ENCODE measurements at places on chromosomes 16 and 17. TPM values are rescaled to one million over a fixed set of nuclear protein-coding genes. Genes with fewer than 3 reads are reported as not detected.

DNA sequence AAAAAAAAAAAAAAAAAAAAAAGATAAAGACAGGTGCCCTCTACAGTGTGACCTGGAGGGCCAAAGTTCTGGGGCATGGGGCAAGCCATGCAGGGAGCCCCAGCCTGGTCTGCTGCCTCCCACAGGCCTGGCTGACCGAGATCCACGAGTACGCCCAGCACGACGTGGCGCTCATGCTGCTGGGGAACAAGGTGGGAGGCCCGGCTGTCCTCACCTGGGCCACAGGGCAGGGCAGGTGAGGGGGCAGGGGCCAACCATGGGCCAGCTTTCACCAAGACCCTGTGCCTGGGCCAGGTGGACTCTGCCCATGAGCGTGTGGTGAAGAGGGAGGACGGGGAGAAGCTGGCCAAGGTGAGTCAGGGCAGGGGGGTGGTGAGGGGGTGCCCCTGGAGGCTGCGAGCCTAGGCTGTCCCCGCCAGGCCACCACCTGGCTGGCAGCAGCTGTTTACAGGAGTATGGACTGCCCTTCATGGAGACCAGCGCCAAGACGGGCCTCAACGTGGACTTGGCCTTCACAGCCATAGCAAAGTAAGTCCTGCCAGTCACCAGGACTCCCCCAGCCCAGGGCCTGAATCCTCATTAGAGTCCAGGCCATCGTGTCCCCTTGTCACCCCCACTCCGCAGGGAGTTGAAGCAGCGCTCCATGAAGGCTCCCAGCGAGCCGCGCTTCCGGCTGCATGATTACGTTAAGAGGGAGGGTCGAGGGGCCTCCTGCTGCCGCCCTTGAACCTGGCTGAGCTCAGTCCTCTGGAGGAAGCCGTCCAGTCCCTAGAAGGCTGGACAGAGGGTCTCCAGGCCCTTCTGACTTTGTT lies 2.7 kb upstream of the TRAF7 start:
- no peak for DNase-seq

Gene CTF1
- total RNA-seq = 6.8 TPM

DNA sequence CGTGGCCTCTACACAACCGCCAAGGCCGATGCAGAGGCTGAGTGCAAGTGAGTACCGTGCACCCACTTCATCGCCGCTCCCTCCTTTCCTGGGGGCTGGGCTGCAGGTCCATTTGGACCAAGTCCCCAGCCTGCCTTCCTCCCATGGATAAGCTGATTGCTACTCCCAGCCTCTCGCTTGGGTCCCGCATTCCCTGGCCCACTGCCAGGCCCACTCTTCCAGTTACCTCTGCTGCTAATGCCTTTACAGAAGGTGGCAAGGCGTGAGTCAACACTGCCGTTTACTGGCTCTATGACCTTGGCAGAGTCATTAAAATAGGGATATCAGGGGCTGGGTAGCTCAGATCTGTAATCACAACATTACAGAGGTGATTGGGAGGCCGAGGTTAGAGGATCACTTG lies 11.2 kb downstream of the SULT1A2 start:
- no peak for DNase-seq

GRCh38 chr17:43703630-43704029 lies 41.9 kb upstream of the MEOX1 start:
- DNase-seq = no peak

Gene SOX15
- 4.7 TPM for total RNA-seq

Gene RAB11FIP3
- 24.2 TPM for total RNA-seq

Gene KRTAP4-11
- not detected for total RNA-seq

Gene FZD2
- total RNA-seq = 3.0 TPM

- no peak for DNase-seq
Measured at GRCh38 chr16:11350921-11351335, 5.7 kb downstream of the RMI2 start.

DNA sequence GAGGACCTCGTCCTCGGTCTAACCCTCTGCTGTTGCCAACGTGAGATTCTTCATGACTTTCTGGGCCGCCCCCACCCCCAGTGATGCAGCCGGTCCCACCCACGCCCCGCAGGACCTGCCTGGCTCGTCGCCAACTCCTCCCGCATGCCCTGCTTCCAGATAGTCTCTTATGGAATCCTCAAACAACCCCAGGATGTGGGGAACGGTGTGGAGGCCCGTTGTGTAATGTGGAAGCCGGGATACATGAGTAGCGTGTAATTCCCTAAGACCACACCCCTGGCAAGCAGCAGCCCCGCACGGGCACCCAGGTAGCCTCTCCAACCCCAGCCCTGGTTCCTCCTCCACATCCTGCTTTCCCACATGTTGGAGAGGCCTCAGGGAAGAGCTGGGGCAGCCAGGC lies 275.9 kb downstream of the C16orf95 start:
- DNase-seq = no peak

Gene GPRC5B
- 58.1 TPM for total RNA-seq

Gene ITGAL
- total RNA-seq = 3.3 TPM

DNA sequence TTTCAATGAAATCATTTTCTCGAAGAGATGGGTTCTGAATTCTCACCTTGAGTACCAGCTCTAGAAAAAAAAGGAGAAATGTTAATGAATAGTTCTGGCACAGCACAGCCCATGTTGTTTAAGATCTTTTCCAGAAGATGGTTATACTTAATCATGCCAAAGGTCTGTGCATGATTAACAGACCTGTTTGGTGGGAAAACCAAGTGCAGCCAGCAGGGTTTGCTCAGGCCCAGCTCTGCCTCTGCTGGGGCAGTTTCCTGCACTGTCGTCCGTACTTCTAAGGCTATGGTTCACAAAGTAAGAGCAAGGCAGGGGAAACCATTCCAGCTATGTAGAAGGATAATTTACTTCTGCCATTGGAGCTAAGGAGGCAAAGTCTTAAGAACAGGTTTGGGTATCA lies 10.7 kb downstream of the ANKRD40 start:
- DNase-seq = no peak

DNA sequence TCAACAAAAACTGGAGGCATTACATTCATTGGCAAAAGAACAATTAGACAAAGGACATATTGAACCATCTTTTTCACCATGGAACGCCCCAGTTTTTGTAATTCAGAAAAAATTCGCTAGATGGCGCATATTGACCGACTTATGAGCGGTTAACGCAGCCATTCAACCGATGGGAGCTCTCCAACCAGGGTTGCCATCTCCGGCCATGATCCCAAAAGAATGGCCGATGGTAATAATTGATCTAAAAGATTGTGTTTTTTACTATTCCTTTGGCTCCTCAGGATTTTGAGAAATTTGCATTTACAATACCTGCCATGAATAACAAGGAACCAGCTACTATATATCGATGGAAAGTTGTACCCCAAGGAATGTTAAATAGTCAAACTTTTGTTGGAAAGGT lies 21.4 kb downstream of the ALOX15B start:
- DNase-seq = peak; percentile 52

Gene HSD11B2
- total RNA-seq = not detected

Gene TMEM238L
- total RNA-seq = not detected

Gene ABCC12
- total RNA-seq = not detected

DNA sequence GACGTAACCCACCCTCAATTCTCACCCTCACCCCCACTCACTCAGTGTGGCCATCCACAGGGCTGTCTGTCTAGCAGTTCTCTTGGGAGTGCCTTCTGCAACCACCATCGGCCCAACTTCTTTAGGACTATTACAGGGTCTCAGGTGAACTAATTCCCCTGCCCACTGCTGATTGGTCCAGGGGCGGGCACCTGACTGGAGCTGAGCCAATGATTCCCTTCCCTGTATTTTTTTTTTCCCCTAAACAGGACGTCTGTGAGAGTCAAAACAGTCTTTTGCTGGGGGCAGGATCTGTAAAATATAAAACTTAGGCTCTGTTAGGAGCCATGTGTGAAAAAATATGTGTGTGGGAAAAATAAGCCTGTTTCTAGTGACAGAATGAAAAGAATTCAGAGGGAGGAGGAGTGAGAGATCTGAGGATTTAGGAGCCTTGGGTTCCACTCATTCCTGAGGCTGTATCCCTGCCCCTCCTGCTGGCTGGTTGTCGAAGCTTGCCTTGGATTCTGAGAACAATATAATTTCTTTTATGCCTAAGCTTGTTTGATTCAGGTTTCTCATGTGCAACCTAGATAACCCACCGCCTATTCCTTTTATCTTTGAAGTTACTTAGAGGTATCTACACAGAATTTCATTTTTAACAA lies 115.0 kb downstream of the SPACA3 start:
- DNase-seq = no peak

DNA sequence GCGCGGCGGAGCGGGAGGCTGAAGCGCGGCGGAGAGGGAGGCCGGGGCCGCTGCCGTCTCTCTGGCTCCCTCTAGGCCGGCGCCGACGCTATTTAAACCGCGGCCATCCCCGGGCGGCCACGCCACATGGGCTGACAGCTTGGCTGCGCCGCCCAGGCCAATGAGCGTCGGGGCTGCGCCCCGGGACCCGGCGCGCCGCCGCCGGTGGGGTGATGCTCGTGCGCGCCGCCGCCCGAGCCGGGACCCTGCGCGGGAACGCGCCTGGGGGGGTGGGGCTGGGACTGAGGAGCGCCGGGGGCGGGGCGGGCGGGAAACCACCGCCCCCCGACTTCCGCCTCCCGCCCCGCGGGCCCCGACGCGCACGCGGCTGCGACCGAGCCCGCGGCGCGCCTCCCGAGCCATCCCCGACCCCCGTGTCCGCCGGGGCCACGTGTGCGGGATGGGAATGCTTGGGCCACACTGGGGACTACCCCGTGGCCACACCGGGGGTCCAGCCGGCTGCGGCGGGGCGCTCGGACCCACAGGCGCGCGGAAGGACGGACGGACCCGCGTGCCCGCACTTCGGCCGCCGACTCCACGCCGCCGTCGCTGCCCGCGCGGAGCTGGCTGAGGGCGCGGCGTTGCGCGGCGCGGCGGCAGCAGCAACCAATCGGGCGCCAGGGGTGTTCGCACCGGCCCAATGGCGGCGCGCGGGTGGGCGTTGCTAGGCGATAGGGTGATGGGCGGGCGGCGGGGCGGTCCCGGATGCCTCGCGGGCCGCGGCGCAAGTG lies at the start of gene FASN:
FASN (minus strand) TSS at position 68 of the 770 bp plus-strand sequence. CDS start 1,791 bp downstream, outside the sequence.
- peak; percentile 96 for DNase-seq

Gene CD300E
- 1.4 TPM for total RNA-seq

Gene FA2H
- 0.31 TPM for total RNA-seq

DNA sequence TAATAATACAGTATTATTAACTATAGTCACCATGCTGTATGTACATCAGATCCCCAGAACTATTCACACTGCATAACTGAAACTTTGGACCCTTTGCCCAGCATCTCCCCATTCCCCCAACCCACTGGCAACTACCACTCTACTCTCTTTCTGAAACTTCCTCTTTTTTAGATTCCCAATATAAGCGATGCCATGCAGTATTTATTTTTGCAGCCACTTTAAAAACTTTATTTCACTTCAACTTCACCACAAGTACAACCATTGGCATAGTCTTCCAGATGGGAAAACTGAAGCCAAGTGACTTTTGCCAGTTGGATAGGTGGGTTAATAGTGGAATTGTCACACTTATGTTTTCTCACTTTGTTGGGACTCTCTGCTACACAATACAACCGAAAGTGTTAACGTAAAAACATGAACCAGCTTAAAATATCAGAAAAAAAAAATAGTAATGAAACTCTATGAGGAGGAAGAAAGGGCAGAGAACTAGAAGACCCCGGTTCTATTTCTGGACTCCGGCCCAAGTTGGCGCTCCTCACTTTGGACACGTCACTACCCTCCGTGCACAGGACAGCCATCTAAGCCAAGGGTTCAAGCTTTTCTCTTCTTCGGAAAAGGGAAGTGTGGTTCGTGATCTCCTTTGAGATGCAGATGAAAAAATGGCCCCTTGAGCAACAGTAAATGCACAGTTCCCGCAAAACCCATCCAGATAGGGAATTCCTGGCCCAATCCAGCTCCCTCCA lies 743 bp downstream of the SHCBP1 start:
- no peak for DNase-seq

- no peak for DNase-seq
Measured at GRCh38 chr17:37170881-37171425, 204.8 kb upstream of the C17orf78 start.

GRCh38 chr16:555528-556473 lies 4.4 kb upstream of the PRR35 start:
- DNase-seq = no peak

Gene ALG1
- total RNA-seq = 11.8 TPM

GRCh38 chr16:12587170-12587569 lies 216.5 kb downstream of the CPPED1 start:
- DNase-seq = no peak

Gene TBC1D3K
- not detected for total RNA-seq

GRCh38 chr16:80250381-80250780 lies 290.4 kb upstream of the DYNLRB2 start:
- DNase-seq = no peak

Gene FLOT2
- 89.9 TPM for total RNA-seq

DNA sequence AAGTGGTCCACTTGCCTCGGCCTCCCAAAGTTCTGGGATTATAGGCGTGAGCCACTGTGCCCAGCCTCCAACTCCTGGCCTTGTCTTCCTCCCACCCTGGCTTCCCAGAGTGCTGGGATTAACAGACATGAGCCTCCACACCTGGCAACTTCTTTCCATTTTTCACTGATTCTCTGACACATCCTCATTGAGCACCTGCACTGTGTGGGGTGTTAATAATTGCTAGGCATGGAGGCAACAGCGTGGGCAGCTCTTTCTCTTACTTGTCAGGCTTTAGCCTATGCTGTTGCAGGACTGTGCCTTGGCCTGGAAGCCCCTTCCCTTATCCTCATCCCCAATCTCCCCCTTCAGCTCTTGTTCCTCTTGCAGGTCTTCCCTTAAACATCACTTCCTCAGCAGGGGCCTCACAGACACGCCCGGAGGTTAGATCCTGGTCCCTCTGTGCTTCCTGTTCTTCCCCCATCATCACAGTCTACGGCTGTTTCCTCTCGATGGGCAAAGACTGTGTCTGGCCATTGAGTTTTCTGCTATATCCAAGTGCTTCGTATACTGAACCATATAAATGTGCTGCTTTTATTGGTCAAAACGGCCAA lies 7.9 kb downstream of the QPRT start:
- DNase-seq = no peak

DNA sequence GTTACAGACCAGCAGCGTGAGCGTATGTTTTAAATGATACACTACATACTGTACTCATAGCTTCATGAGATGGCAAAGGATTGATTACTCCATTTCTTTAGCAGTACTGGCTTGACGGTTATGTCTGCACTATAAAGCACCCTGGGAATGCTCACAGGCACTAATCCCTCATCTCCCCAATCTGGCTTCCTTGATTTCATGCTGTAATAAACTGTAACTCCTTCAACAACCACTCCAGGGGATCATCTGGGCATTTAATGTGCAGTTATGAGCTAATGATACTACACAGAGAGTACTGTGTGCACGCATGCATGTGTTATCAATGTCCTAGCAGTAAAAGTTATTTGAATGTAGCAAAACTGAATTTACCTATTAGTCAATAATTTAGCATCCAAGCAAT lies 20.2 kb downstream of the MEIOB start:
- DNase-seq = no peak

Gene APOH
- total RNA-seq = 0.34 TPM

DNA sequence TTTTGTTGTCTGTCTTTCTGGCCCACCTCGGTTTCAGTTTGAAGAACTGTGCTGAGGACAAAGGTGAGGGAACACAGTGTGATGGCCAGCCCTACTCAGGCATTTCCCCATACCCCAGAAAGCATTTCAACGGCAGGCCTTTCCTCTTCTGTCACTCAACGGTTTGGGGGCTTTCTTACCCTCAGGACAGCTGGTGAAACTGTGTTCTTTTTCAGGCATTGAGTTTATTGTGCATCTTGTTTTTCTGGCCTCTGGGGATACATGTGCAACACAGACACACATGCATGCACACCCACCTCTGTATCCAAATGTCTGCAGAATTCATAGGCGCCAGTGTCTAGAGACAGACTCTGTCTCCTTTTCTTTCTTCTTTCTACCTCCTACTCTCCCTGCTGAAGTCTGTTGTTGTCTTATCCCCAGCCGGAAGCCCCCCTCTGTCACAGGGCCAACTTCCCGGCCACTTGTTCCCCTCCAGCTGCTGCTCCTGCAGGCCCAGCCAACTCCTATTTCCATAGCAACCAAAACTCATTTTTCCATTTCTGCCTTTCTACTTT lies 17.0 kb downstream of the CHD9 start:
- peak; percentile 77 for DNase-seq

Data from left cardiac atrium (tissue), 4 donors.